Activated T-helper 9 cell treated with anti-CD3 and anti-CD28 coated beads, Interleukin-2, amount 50 U/mL, for 16 hours (primary cell): ENCODE measurements at places on chromosomes 4 and X.

GRCh38 chrX:51456814-51457213 is 39.6 kb downstream of the NUDT11 start:
- no peak for DNase-seq

DNA sequence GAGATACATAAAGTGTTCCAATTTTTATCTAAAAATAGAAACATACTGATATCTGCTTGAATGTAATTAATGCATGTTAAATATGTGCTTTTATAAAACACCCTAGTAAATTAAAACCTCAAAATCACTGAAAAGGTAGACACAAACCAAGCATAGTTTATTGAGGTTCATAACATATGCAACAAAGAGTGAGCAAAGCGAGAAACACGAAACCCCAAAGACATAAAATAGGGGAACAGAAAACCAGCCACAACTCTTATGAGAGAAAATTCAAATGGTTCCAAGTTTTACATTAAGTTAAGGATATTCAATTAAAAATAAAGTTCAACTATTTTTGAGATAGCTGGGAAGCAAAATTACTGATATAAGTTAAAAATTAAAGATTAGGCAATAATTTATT is 336.4 kb upstream of the AGA start:
- DNase-seq, result no peak

DNA sequence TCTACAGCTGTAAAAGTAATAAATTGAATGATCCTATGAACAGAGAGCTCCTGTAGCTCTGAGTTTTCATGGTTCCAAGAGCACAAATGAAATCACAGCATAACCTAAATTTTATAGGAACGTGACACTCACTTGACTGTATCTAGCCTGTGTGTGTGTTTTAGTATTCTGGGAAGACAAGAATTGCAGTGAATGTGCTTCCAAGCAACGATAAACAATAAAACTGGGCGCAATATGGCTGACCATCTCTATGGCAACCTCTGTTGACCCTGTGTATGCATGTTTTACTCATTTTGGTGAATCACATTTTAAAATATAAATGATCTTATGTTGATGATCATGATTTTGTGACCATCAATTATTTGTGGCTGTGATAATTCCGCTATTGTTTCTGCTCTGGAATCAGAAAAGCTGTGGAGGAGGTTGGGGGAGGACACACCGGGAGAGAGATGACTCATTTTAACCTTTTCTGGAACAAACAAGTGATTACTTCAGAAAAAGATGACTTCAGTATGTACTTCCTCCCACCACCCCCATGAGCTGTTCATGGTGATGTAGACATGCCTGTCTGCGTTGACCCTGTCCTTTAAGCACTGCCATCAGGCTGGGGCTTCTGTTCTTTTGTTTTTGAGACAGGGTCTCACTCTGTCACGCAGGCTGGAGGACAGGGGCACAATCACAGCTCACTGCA is 31.8 kb downstream of the USP11 start:
- no peak for DNase-seq

- no peak for DNase-seq
These were observed 764.4 kb upstream of the PCDH10 start for GRCh38 chr4:132384709-132385108.

GRCh38 chr4:102308032-102308799 is 37.1 kb downstream of the SLC39A8 start:
- no peak for DNase-seq

DNA sequence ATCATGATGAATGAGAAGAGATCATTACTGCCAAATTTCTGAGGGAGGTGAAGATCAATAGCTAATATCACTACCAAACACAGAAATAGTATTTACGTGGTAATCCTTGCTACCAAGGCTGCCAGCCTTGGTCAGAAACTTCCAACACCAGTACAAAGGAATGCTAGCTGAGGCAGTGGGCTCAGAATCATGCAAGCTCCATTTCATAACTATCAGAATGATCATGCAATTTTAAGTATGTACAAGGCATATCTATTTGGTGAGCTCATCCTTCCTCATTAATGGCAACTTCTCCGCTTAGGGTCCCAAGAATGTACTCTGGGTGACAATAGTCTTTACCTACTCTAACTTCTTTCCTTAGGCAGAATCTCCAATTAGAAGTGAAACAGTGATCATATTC is 135.0 kb downstream of the GPC3 start:
- DNase-seq, result no peak

DNA sequence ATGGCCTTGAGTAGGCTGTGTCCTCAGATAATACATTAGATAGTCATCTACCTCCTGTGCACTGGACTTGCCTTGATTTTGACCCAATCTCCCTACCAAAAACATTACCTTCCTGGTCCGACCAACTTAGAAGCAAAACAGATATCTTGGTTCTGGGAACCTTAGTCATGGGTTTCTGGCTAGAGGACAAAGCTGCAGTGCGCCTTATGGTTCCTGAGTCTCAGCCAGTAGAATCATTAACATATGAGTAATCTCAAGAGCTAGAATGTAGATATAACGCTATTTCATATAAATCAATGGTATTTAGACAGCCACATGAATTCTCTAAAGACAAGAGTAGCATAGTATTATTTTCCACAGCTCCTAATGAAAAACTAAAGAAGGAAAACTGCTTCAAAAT is 83.1 kb downstream of the GRIA3 start:
- no peak for DNase-seq

DNA sequence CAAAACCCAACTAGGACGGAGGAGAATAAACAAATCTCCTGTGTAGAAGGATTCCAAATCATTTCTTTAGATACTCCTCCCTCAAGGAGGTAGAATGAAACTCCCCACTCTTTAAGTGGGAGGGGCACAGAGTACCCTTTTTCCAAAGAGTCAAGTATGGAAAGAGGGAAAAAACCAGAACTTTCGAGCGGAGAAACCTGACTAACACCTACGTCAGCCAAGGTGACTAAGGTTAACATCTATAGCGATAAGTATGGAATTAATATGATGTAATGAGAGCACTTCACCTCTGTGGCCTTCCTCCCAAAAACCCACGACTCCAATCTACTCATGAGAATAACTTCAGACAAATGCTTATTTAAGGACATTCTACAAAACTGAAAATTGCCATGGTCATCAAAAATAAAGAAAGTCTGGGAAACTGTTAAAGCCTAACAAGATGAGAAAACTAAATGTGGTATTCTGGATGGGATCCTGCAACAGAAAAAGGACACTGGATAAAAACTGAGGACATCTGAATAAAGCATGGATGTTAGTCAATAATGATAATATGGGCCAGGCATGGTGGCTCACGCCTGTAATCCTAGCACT is 157.0 kb upstream of the MAP3K15 start:
- DNase-seq, result no peak

GRCh38 chr4:1504595-1505500 is 98.6 kb upstream of the NKX1-1 start:
- DNase-seq, result no peak

DNA sequence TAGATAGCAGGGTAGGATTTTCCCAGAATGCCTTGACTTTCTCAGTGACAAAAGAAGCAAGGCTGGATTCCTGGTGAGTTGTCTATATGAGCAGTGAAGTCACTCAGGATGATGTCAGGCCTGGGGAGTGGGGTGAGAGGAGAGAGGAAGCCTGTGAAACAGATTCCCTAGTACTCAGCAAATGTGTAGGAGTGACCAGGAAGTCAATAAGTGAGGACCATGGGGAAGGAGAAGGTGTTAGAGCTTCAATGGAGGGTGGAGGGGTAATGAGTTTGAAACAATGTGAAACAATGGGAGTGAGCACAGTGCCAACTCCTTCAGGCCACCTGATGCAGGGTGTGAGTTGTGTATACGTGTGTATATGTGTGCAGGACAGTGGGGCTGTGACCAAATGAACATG is 2.4 kb upstream of the SLC9A6 start:
- no peak for DNase-seq

GRCh38 chr4:38567457-38567856 is 96.5 kb upstream of the KLF3 start:
- no peak for DNase-seq

DNA sequence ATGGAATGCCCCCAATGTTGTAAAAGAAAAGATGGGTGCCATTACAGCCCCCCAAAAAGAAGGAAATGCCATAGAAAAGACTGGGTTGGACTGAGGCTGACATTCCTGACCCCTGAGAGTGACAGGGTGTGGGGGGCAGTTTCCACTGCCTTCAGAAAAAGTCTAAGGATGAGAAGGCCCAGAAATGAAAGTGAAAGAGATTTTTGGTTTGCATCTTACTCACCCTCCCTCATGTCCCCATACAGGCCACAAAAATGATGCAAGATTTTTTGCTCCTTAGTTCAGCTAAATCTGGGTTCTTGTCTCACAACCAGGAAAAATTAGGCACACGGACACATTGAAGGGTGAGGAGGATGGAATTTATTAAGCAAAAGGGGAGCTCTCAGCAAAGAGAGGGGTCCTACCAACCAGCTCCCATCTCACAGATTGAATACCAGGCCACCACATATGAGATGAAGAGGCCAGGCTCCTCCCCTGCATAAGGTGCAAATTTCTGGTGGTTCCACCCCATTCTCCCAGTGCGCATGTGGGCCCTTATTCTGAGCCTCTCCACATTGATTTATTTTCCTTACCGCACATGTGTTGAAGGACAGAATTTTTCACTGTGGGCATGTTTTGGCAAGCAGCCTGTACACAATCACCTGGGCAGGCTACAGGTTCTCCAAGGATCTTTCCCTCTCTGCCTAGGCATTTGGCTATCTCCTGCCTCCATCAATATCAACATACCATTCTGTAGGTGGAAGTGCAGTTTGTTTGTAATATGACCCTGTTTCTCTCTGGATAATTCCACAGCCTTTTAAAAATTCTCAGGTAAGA is 18.8 kb downstream of the PPP4R3C start:
- DNase-seq, result no peak

DNA sequence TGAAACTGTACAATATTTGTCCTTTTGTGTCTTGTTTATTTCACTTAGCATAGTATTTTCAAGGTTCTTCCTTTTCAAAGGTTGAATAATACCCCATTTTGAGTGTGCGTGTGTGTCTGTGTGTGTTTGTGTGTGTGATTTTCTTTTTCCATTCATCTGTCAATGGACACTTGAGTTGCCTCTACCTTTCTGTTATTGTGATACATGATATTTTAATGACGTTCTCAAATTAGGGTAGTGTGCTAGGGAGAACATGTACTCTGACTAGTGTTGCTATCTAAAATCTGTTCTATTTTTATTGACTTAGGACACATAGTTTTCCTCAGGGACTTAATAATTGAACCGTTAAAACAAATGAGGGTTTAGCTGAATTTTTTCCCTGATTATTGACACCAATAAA is 9.9 kb downstream of the MMRN1 start:
- no peak for DNase-seq

DNA sequence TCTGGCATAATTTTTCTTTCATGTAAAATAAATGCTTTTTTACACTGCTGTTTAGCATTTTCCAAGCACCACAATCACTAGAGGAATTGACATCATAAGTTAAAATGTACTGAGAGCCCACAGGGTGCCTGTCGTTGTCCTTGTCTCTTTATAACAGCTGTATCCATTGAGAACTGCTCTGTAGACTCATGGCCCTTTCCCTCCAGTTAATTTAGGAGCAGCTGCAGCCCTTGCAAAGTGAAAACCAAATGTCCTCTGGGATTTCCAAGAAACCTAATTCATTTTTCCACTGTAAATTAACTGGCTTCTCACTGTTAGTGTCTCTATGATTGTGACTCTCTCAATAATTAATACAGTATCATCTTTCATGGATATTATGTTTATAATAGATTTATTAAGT is 185.9 kb downstream of the SLC4A4 start:
- DNase-seq, result no peak

- no peak for DNase-seq
These were observed 119.3 kb downstream of the RASGEF1B start for GRCh38 chr4:81352446-81352835.

GRCh38 chrX:154779261-154779660 is 16.6 kb downstream of the DKC1 start:
- DNase-seq, result no peak

DNA sequence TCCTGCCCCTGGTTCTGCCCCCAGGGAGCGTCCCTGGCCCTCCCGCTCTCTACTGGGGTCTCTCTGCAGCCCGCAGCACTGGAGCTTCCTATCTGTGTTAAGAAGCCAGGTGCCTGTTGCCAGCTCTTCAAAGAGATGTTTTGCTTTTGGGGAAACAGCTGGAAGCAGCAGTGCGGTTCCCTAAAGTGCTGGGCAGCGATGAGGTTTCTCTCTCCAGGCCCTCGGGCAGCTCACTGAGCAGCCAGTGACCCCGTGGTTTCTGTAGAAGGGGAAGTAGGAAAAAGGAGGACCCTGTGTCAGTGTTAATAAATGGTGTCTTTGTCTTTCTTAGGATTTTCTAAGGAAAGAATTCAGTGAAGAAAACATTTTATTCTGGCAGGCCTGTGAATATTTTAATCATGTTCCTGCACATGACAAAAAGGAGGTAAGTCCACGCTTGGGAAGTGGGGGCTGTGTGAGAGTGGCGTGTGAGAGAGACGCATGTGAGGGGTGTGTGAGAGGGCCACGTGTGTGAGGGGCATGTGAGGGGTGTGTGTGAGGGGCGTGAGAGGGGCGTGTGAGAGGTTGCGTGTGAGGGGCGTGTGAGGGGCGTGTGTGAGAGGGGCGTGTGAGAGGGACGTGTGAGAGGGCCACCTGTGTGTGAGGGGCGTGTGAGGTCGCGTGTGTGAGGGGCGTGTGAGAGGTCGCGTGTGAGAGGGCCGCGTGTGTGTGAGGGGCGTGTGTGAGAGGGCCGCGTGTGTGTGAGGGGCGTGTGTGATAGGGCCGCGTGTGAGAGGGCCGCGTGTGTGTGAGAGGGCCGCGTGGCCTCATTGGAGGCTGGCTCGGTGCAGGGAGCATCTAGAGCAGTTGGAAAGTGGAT is 27.1 kb upstream of the HGFAC start:
- DNase-seq, result no peak

DNA sequence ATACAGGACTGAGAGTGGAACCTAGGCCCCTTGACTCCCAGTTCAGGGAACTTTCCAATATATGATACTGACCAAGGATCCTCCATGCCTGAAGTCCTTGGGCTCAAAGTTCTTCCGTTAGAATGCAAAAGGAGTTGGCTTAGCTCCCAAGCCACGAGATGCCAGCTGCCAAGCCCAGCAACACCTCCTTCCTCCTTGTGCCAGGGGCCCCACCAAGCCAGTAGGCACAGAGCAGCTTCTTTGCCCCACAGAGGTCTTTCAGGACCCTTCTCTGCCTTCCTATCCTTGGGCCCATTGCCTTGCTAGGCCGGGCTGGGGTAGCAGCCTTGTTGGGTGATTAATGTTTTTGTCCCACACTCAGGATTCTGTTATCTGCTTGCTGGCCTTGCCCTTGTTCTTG is 105.6 kb downstream of the EFNB1 start:
- DNase-seq, result no peak

- no peak for DNase-seq
These were observed 31.5 kb downstream of the SEPTIN6 start for GRCh38 chrX:119661486-119661885.

DNA sequence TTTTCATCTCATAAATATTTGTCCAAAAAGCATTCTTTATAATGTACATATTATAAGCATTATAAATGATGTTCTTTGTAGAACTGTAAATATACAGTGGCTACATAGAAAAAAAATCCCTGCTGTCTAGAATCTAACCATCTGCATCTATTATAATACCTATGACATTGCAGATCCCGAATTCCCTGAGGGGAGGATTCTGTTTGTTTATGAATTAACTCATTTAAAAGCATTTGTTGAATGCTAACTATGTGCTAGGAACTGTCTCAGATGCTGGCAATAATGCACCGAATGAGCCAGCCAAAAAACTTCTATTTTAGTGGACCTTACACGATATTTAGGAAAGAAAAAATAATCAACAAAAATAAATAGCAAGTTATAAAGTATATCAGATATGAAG is 189.6 kb downstream of the PACRGL start:
- no peak for DNase-seq
